Hepatocyte (in vitro differentiated cells): ENCODE measurements at places on chromosomes 6 and 20.

DNA sequence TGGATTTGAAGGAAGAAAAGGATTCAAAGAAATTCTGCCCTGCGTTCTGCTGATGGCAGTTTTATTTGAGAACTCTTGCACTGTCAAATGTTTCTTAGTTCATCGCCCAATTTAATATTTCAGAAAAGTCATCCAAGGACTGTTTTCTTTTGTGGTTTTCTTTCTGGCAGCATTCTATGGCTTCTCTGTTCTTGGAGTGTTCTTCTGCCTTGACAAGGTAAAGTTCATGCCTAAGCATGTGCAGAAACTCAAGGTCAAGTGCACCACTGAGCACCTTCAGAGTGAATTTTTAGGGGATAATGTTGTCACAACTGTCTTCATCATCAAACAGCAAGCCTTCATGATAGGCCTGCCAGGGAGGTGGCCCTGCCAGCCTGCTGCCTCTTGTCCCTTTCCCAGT is 225.6 kb downstream of the PLCB1 start:
- no peak for DNase-seq

- no peak for DNase-seq
Observed at GRCh38 chr6:47587493-47587892, 109.9 kb downstream of the CD2AP start.

DNA sequence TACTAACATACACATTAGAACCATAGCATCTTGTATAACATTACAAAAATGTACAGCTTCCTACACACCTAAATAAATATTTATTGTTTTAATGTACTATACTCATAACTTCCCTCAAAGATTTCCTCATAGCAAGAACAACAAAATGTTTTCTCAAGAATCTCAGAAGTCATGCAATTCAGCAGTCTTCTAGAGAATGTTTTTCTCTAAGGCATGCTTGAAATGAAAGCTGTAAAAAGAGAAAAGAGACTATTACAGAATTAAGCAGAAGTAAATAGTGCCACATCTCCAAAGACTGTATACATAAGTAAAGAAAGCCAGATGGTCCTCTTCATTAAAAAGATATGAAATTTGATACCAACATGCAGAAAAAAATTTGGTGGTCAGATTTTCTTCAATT is 672.2 kb downstream of the EPM2A start:
- no peak for DNase-seq

DNA sequence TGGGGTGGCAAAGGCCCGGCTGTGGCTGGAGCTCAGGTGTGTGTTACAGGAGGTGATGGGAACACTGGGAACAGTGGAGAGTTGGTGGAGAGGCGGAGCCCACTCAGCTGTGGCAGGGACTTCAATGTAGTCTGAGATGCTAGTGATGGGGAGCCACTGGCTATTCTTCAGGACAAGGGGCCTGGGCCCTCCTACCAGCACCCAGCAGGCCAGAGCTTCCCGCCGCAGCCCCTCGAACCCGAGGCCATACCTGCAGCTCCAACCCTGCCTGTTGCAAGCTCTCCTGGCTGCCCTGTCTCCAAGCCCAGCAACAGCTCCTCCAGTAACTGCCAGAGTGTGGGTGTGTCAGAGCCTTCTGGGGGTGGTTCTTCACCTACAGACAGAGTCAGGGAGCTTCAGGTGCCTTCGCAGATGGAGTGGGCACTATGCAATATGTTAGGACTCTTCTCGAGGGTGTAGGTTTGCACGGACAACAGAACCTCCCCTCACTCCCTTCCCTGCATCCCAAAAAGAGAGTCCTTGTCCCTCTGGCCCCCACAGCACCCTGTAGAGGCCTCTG is 146.2 kb upstream of the MLN start:
- DNase-seq: no peak

DNA sequence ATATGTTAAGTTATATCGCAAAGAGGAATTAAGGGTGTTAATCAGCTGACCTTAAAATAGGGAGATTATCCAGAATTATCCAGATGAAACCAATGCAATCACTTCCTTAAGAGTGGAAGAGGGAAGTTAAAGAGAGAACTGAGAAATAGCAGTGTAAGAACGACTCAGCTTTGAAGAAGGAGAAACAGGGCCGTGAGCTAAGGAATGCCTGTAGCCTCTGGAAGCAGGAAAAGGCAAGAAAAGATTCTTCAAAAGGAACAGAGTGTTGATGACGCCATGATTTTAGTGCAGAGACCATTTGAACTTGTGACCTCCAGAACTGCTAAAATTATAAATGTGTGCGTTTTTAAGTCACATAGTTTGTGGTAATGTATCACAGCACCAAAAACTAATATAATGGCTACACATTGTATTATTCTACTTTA is 32.7 kb downstream of the ILRUN start:
- DNase-seq: no peak

DNA sequence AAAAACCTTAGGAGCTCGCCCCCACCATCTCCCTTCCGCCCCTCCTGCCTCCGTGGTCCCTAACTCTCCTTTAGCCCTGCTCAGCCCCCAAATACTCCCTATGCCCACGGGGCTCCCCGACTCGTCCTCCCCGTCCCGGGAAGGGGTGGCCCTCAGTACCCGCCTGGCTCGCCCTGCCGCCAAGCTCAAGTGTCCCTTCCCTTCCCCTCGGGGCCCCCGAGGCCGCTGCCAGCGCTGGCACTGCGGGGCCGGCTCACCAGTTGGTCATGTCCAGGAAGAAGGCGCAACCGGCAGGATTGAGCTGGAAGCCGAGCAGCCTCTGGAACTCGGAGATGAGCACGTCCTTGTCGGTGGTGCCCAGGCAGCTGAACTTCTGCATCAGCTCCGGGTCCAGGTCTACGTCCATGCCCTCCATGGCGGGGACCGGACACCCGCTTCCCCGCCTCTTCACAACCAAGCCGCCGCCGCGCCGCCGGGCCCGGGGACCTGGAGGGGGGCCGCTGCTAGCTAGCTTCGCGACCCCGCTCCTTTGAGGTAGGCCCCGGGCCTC is 303 bp downstream of the ILRUN start:
- DNase-seq: peak; percentile 66

DNA sequence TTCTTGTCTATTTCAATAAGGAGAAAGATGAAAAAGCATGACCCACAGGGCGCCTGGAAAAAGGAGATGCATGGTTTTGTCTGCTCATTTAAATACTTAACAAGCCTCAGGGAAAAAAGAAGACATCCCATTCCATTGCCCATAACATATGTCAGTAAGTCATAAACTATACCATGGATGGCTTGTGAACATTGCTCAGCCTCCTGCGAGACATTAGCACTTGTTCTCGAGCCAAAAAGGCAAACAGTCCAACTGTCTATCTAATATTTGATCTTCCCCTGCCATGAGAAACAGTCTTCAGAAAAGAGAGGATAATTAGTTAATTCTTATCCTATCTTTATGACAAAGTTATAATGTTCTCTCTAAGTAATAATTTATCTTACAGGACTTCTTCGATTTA is 527.4 kb downstream of the HACE1 start:
- DNase-seq: no peak

- no peak for DNase-seq
Observed at GRCh38 chr6:110629153-110629552, 152.7 kb upstream of the SLC22A16 start.

- DNase-seq: no peak
Observed at GRCh38 chr20:1392443-1392692, 486 bp downstream of the FKBP1A start.

GRCh38 chr6:155936551-155936950 is 480.9 kb upstream of the NOX3 start:
- DNase-seq: no peak

DNA sequence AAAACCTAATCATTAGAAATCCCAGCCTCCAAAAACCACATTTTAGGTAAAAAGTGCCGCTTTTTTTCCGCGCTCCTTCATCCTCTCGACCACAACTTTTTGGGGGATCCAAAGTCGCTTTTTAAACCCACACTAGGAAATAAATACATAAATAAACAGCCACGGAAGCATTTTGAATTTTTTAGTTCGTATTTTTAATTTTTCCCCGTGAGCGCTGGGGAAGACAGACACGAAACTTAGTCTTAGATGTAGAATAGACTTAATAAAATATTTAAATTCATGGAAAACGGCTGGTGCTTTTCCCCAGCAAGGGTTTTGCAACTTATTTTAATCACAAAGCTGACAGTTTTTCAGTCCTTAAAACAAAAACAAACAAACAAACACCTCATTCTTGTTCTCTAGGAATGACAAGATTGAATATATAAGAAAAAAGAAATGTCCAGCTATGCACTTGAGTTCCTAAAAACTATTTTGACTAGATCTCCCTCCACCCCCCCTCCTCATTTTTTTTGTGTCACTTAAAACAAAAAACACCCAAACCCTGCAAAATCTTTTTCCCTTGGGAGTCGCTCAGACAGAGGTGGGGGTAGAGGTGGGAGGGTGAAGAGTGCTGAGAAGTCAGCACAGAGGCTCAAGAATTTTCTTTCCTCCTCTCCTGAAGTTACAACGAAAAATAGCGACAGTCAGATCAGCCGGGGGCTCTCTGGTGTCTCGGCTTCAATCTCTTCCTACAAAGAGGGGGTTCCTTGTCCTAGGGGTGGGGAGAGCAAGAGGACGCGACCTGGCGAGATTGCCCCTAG is 43.4 kb upstream of the SUPT3H start:
- DNase-seq: peak; percentile 6

- DNase-seq: peak; percentile 76
Observed at GRCh38 chr20:25508083-25508770, 77.1 kb downstream of the NINL start.

- DNase-seq: no peak
Observed at GRCh38 chr6:115613488-115613887, 447.2 kb downstream of the FRK start.

- peak; percentile 42 for DNase-seq
Observed at GRCh38 chr20:48621376-48622078, 206.3 kb downstream of the PREX1 start.

DNA sequence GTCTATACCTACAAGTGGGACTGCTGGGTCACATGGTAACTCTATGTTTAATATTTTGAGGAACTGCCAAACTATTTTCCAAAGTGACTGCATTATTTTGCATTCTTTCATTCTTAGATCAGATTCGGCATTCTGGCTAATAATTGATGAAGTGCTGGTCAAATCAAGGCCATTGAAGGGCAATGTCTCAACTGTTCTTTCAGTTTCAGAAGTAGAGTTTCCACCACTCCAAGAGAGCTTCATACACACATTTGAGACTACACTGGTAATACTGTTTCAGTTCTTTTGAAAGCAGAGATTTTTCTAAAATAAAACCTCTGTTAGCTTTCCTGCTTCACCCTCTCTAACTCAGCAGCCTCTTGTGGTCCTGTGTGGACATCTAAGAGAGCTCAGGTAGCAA is 154.5 kb downstream of the CFAP61 start:
- DNase-seq: no peak

DNA sequence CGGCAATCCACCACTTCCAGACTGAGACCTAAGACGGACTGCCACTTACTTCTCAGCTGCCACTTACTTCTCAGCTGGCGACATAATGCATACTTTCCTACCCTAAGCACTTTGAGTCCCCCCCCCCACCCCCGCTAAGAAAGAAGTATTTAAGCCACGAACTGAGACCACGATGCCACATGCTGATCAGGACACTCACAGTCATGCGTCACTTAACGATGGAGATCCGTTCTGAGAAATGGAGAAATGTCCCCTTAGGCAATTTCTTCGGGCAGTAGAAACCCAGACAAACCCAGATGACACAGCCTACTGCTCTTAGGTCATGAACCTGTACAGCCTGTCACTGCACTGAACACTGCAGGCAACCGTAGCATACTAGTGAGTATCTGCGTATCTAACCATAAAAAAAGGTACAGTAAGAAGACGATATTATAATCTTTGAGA is 690 bp downstream of the IFNGR1 start:
- peak; percentile 56 for DNase-seq

DNA sequence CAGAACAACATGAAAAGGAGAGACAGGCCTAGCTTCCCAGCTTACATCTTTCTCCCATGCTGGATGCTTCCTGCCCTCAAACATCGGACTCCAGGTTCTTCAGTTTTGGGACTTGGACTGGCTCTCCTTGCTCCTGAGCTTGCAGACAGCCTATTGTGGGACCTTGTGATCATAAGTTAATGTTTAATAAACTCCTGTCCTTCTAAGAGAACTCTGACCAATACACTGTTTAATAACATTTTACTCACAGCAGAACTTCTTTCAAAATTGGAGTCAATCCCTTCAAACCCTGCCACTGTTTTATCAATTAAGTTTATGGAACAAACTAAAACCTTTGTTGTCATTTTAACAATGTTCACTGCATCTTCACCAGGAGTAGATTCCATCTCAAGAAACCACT is 111.4 kb downstream of the PREP start:
- no peak for DNase-seq

DNA sequence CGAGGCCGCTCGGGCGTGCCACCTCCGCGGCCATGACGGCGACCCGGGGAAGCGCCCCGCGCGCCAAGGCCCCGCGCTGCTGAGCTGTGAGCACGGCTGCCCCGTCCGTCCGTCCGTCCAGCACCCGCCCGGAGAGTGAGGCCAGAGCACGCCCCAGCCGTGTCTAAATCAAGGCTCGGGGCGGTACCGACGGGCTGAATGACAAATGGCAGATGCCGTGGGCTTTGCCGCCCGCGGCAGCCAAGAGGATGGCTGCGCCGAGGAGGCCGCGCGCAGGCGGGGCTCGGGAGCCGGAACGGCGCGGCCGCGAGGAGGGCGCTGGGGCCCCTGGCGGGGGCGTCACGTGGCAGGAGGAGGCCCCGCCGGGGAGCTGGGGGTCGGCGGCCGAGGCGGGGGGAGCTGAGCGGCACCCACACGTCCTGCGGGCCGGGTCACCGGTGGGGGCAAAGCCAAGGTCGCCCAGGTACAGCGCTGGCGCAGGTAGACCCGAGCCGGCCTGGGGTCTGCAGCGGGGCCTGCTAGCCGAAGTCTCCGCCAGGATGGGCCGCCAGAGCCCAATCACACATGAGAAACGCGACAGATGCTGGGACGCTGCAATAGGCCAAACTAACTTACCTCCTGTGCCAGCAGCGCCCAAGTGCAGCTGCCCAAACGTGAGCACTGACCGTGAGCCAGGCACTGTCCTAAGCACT is at the start of gene PLAGL1:
Gene PLAGL1, minus strand, starts transcription at position 140 of the 692 bp plus-strand sequence. CDS start 60,123 bp downstream, outside the sequence.
- DNase-seq: peak; percentile 68

- DNase-seq: no peak
Observed at GRCh38 chr6:34867484-34867883, 20.4 kb downstream of the TAF11 start.

DNA sequence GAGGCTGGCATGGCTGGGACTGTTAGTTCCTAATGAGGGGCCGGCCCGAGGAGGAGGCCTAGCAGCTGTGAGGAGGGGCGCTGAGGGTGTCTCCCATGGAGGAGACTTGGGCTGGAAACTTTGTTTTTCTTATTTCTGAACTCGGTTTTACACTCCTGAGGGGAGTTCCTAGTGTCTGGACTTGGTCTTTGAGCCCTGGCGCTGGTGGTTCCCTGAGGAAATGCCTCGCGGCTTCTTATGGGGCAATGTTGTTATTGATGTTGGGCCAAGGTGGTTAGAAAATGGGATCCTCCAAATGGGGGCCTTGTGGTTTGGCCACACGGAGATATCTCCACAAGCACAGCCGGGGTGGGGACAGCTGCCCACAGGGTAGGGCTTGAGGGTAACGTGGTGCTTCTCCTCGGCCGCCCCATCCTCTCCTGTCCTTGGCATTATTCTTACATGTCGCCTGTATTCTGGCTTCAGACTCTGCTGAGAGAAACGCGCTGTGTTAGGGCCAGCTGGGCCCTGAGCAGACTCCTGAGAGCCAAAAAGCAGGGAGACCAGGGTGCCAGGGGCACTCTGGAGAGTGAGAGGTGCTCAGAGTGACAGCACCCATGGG is 136.9 kb downstream of the FOXO3 start:
- no peak for DNase-seq

GRCh38 chr6:90273863-90274262 is 22.8 kb downstream of the BACH2 start:
- DNase-seq: no peak
